ENCODE measurements at places on chromosomes 13 and 19.
A peak's percentile ranks its signal among the peaks of the same experiment; 100 is the strongest.

DNA sequence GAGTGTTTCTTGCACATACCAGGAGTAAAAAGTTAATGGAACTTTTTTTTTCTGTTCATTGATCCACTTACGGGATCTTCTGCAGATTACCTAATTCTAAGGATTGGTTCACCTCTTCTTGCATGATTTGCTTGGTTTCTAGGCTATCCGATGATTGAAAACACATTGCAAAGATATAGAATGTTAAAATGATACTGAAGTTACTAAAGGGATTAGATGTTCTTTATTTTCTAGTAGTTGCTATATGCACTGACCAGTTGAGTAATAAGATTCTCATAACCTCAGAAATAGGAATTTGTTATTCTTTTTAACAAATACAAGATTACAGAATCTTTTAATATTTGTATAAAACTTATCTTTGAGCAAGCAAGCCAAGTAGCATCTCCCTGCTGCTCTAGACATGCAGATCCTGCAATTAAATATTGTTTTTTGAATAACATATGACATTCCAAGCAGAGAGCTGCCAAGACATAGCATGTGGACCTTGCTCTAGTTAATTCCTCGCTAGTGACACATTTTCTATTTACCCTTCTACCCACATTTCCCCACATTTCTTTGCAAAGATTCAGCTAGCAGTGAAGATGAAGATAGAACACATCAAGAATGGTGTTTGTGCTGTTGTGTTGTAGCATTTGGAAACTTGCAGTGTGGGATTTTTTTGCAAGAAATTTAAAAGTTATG is 51.7 kb upstream of the RNF113B start:
- DNase-seq = no peak

DNA sequence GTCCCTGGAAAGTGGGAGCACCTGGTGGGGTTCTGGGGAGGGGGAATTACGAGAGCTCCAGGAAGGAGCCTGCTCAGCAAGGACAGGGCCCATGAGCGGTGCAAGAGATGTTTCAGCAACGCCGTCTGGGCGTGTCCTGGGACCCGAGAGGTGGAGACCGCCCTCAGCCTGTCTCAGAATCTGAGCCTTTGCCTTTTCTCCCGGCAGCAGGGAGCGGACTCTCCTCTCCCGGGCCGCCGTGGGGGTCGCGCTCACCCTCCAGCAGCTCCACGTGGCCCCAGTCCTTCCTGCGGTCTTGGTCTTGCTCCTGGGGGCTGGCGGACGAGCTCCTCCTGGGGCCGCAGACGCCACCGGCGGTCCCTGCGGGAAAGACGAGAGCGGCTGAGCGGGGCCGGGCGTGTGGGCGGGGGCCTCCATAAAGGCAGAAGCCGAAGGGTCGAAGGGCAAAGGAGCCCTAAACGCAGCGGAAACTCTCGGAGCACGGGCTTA is 714 bp downstream of the POLRMT start:
- no peak for DNase-seq

- no peak for DNase-seq
Observed at GRCh38 chr13:86892330-86892729, 778.8 kb upstream of the SLITRK5 start.

GRCh38 chr13:114124921-114125320 is 7.5 kb downstream of the RASA3 start:
- DNase-seq = no peak

DNA sequence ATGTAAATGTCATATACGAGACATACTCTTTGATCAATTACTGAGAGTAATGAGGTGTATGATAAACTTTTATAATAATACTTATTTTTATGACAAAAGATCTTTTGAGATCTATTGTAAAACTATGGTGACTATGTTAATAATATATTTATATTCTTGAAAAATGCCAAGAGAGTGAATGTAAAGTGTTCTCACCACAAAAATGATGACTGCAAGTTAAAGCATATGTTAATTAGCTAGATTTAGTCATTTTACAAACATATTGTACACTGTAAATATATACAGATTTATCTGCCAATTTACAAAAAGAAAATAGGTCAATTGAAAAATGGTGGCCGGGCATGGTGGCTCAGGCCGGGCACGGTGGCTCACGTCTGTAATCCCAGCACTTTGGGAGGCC is 81.0 kb downstream of the GPC6 start:
- DNase-seq = no peak

DNA sequence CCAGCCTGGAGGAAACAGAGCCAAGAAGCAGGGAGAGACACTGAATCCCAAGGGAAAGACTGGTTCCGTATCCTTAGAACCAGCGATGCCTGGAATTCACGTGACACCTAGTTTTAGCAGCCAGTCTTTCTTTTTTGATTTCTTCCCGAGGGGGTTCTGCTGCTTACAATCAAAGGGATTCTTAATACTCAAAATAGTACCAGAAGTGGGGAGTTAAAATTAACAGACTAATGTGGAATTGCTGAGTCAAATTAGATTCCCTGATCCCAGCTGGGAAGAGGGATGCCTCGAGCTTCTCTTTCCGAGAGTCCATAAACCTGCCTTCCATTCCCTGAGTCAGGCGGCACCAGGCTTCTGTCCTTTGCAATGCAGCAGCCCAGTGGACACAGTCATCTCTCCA is 4.8 kb upstream of the MATK start:
- DNase-seq = no peak

DNA sequence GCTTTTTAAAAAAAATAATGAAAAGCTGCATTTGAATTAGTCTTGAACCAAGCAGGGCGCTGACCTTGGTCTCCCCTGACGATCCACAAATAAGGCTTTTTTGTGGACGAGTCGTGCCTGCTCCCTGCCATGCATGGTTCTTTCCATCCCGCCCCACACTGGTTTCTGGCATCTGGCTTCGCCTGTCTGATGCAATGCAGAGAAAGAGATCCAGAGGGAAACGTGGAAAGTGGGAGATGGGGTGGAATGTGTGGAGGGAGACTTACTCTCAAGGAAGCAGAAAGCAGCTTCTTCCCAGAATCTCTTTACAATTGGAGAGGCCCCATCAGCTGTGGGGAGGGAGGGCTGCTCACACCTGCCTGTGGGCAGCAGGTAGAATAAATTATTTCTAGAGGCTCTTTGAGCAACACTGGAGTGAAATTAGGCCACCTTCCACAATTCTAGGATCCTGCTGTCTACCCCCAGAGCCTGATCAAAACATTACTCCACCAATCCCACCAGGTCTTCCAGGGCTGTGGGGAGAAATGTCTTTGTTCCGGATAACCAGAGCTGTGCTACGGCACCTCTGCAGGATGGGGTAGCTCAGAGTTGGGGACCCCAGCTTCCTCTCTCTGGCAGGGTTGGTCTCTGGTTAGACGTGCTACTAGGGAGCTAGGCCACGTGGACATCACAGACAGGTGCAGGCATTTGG is 183.5 kb downstream of the UQCRFS1 start:
- DNase-seq = no peak

DNA sequence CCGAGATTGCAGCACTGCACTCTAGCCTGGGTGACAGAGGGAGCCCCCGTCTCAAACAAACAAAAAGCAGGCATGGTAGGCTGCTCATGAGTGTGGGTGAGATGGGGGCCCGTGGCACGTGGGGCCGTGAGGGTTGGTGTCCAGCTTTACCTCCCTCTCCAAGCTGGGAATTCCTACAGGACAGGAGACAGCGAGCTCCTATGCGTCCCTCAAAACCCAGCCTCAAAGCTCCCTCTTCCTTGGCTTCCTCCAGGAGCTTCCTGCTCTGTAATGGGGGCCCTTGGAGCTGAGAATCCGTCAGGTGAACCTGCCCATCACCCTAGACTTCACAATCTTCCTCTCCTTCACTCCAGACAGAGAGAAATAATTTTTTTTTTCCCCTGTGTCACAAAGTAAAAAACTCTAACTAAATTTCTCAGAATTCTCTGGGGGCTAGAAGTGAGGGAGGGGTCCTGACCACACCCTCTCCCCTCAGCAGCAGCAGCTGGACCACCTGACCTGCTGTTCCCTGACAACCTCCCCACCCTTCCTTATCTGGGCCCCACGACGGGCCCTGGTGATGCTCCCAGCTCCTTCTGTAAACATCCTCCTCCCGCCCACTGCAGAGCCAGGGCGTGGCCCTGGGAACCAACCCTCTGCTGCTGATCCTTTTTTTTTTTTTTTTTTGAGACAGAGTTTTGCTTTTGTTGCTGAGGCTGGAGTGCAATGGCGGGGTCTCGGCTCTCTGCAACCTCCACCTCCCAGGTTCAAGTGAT is 22.1 kb upstream of the WDR18 start:
- no peak for DNase-seq

DNA sequence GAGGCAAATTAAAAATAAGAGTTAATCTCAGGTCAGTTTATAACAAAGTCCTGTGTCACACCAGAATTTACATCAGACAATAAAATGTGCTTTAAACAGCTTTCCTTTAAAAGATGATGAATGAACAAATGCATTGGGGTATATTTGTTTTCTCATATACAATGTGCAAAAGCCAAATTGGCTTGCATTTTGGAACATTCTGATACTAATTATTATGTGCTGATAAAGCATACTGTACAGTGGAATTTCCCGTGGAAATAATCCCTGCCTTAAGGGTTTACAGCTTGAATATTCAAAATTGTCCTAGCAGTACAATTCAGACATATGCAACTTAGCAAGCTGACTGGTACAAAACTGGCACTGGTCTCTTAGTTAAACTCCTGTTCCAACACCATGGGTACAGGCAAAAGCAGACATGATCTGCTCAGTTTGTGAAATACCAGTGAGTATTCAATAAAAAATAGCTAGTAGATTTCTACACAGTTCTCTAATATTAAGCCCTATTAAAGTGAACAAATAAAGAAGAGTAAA is 373.4 kb downstream of the SLITRK1 start:
- DNase-seq = no peak

DNA sequence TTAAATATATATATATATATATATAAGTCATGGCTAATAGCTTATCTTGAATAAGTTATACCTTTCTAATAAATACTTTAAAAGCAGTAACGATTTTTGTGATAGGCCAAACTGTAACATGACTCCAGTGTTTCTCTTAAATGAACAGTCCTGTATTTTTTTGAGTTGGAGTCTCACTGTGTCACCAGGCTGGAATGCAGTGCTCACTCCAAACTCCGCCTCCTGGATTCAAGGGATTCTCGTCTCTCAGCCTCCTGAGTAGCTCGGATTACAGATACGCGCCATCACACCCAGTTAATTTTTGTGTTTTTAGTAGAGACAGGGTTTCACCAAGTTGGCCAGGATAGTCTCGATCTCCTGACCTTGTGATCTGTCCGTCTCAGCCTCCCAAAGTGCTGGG is 814.2 kb upstream of the SLITRK5 start:
- no peak for DNase-seq

- no peak for DNase-seq
Observed at GRCh38 chr13:95153647-95154412, 147.4 kb downstream of the ABCC4 start.

GRCh38 chr13:41928323-41928722 is 32.6 kb downstream of the VWA8 start:
- DNase-seq = no peak

GRCh38 chr19:2475018-2475701 is 767 bp upstream of the GADD45B start:
- peak; percentile 79 for DNase-seq

- DNase-seq = no peak
Observed at GRCh38 chr13:97224544-97225300, 2.6 kb downstream of the MBNL2 start.

DNA sequence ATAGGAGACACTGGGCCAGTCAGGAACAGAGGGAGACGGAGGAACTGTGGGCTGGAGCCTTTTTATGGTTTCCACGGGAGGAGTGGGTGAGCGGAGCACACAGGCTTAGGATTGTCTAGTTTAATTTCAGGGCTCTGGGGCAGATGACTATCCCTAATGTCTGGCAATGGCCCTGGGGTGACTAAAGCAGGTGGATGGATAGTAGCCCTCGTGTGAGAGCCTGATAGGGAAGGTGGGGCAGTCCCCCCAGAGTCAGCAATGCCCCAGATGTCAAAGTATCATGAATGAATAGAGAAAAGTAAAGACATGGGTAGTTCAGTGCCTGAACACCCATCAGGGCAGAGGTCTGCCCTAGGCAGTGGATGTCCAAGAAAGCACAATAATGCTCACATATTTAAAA is 94.2 kb downstream of the ZDHHC20 start:
- no peak for DNase-seq

GRCh38 chr13:66855131-66855530 is 375.0 kb downstream of the PCDH9 start:
- DNase-seq = no peak

DNA sequence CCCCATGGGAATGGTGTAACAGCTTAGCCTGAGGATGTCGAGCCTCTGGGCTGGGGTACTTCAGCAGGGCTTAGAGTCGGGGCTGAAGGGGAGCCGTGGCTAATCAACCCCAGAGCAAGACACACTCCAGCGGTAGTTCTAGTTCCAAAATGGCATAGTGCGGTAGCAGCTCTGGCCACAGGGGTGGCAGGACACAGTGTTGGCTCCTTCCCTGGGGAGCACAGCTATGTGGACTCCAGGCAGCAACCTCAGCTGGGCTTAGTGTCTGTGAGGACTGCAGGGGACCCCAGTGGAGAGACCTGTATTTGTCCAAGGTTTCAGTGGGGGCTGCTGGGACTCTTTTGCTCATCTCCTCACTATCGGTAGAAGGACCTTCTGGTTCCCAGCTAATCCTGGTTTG is 70.8 kb upstream of the PCDH20 start:
- no peak for DNase-seq

DNA sequence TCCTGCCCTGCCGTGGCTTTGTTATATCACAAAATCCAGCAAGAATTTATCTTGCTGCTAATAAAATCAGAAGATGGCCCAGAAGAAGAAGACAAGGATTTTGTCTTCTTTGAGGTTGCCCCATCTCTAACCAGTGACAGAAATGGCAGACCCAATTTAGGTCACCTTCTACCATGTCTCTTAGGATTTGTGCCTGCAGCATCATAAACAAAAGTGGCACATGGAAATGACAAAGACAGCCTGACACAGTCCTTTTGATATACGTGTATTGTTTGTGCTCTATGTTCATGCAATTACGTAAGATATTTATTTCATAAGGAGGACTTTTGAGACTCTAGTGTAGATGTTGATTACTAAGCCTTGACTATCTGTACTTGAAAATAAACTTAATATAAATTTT is 135.9 kb upstream of the TMTC4 start:
- no peak for DNase-seq

DNA sequence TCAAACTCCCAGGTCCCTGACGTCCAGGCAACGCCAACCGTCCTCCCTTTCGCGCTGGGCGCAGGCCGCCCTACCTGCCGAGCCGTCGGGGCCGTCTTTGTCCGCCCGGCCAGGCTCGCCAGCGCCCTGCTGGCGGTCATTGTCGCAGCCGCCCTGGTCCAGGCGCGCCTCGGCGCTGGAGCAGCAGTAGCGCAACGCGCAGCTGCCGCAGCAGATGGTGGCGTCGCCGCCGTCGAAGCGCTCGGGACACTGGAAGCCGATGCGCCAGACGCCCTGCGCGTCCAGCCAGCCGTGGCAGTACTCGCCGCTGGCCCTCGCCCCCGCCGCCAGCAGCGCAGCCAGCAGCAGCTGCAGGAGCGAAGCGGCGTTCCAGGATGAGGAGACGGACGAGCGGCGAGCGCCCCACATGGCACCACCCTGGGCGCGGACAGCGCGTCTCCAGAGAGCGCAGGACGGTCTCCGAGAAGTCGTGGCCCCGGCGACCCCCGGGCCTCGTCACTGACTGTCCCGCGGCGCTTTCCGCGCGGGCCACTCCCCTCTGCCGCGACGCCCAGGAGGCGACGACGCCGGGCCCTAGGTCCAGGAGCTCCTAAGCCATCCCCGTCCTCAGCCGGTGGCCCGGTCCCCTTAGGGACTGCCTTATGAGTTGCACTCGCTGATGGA is 1.1 kb downstream of the SHISA2 start:
- peak; percentile 51 for DNase-seq

Measured in activated naive CD8-positive, alpha-beta T cell treated with anti-CD3 and anti-CD28 coated beads, Interleukin-2, amount 10 ng/mL, durations not matched to agents 7 days and 5 days (primary cell).